ENCODE measurements at places on chromosomes 7 and 10.

- DNase-seq, result no peak
Measured at GRCh38 chr7:138843632-138844580, 45.9 kb upstream of the ATP6V0A4 start.

GRCh38 chr10:86506062-86506461 is 15.5 kb downstream of the WAPL start:
- DNase-seq, result no peak

GRCh38 chr10:76126607-76127527 is 695.4 kb downstream of the LRMDA start:
- no peak for DNase-seq

GRCh38 chr7:17660116-17660515 is 280.2 kb downstream of the SNX13 start:
- DNase-seq, result no peak

- no peak for DNase-seq
Measured at GRCh38 chr7:128919241-128919640, 8.7 kb upstream of the KCP start.

- peak; percentile 79 for DNase-seq
Measured at GRCh38 chr10:46282842-46283574, 3.8 kb upstream of the ANTXRL start.

GRCh38 chr7:132412435-132412834 is 163.8 kb downstream of the PLXNA4 start:
- no peak for DNase-seq

GRCh38 chr7:34131371-34131770 is 226.0 kb downstream of the BMPER start:
- DNase-seq, result no peak

DNA sequence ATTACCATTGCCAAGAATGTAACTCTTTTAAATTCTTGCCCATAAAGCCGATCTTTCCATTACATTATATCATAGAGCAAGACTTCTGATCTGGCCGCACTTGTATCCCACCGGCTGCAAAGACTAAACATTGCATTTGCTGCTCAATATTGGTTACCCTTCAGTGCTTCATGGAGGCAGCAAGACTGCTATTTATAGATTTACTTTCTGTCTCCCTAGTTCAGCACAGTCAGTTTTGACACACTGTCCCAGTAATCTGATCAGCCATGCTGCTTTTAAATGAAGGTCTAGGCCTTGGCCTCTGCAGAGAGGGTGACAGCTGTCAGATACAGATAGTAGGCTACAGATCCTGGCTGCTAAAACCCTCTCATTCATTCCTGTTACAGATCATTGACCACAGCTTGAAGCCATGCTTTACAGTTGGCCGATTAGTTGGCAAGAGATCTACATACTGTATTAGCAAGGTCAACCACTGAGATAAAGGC is 562.6 kb upstream of the GALNT17 start:
- no peak for DNase-seq

- peak; percentile 43 for DNase-seq
Measured at GRCh38 chr7:69603937-69604494, 5.7 kb downstream of the AUTS2 start.

DNA sequence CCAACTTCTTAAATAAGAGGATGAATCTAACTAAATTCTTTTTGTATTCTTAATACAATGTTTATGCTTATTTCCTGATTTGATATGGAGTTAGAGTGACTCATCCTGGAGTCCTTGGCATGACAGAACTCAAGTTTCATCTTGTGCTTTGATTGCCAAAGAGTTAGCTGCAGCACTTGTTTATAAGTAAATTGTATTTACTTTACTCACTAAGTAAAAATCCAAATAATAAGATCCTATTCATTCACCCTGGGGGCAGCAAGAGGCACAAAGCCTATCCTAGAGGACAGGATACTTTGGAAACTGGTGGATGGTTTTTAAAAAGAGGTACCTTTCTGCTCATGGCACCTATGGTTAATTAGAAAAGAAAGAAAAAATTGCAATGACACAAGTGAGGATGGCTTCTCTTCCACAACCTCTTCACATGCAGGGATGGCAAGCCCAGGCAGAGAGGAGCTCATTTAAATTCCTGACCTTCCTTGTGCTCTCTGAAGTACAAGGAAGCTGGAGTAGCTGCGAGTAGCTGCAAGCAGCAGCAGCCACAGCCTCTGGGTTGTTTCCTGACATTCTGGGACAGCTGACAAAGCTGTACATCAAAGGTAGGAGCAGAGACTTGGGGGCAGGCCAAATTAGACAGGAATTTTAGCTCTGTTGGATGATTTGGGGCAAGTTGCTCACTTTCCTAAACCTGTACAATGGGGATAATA is 28.5 kb upstream of the CROT start:
- DNase-seq, result no peak

GRCh38 chr7:80890426-80891258 is 28.2 kb downstream of the SEMA3C start:
- no peak for DNase-seq

DNA sequence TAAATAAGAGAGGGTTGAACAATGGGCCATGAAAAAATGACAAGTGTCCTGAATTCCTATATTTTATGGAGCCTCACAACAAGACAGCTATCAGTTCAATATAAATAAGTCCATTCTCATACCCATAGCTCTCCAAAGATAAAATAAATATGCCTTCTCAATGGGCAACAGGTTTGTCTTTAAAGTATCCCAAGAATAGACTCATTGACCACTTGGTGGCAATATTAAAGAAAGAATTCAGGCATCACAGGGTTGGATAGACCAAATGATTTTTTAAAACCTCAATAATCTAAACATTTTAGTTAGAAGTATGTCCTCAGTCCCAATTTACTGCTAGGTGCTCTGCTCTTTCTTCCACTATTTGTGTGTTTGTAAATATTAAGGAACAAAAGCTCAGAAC is 165.1 kb upstream of the WNT16 start:
- no peak for DNase-seq

GRCh38 chr10:91907914-91908336 is 1.4 kb downstream of the FGFBP3 start:
- DNase-seq, result no peak

GRCh38 chr10:89921403-89921802 is 220.0 kb downstream of the KIF20B start:
- no peak for DNase-seq

DNA sequence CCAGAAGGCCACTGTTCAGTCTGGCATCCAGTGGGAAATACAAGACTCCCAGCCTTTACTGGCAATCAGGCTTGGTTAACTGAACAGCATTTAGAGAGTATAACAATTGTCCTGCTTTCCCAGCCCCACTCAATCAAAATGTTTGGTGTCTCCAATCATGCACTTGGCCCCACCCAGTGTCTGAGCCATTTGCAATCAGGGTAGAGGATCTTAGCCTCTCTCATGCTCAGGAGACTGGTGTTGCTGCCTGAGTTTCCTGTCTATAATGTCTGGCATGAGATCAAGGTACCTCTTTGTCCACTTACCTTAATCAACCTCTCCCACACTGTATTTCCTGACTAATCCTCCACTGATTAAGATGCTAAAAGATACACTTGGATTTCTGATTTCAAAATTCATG is 290.2 kb upstream of the GHITM start:
- no peak for DNase-seq

DNA sequence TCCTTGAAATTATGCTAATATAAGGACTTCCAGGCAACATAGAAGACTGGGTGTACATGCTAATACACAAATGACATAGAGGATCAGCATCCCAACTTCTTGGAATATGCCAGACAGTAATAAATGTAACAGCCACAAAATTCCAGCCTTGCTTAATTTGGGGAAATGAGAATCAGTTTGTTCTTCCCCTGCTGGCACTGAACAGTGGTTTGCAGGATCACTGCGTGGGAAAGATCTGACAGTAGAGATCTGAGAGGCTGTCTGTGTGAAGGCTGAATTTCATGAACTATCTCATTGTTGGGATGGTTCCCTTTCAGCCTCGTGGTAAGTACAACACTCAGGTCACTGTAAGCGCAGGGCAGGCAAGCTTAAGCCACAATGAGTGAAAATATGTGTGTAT is 1078.0 kb downstream of the LRMDA start:
- DNase-seq, result no peak

DNA sequence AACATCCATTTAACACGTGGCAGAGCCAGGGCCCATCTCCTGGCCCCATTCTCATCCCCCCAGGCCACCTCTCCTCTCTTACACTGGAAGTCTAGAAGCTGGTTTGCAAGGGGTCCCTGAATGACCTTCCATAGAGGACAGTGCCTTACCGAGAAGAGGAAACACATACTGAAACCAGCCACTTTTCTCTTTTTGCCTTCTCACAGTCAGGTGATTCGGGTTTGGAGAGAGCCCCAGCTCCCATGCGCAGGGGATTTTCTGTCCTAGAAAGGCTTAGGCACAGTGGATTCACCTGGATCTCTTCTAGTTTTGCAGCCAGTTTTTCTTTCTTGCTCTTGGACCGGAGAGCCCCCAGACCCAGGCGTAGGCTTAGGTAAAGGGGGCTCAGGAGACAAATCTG is 334.1 kb upstream of the C7orf33 start:
- DNase-seq, result no peak

DNA sequence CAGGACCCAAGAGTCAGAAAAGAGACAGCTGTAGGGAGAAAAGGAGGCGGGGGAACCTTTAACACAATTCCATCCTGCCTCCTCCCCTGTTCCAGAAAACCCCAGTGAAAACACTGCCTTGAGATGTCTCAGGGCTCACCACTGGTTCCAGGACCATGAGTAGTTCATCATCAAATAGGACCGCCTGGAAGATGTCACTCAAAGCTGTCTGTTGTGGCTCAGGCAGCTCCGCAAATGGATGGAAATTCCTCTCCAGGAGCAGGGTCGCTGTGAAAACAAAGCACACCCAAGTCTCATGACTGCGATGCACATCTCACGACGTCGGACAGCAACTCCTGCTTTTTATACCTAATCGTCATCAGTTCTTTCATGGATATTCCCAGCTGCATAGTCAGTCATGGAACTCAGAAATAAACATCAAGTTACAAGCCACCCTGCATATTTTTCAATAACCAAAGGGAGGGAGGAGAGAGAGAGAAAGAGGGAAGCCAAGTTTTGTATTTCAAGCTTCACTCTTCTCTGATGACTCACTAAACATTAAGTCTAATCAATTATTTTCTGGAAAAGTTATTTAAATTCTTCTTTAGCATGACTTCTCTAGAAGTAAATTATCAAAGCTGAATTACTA is 49.2 kb downstream of the GSDME start:
- no peak for DNase-seq

Measured in activated CD8-positive, alpha-beta memory T cell treated with anti-CD3 and anti-CD28 coated beads, Interleukin-2, amount 10 ng/mL, durations not matched to agents 7 days and 5 days (primary cell).